ENCODE measurements at places on chromosomes 12 and 14.

DNA sequence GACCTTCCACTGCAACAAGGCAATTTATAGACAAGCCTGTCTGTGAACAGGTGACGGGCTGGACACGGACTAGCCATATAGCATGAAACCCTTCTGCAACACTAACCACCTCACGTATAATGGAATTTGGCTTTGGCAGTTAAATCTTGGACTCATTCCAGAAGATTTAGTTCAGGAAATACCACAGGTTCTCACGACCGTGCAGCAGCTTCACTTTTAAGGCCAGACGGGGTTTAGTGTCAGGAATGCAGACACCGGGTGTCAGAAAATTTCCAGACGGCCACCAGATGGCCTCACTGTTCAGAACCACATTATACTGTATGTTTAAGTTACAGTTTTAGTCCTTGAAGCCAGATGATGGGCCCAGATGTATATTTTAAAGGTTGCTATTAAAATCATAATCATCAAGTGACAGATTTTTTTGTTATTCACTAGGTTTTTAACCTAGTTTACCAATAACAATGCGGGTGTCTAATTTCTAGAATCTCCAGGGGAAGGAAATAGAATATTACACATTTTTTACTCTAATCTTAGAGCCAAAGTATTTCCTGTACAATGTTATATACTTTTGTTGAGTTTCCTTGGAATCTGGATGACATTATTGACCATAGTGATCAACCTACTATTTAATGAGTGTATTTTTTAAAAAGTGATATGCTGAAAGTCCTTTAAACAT is 90.5 kb upstream of the TMPO start:
- no peak for DNase-seq

DNA sequence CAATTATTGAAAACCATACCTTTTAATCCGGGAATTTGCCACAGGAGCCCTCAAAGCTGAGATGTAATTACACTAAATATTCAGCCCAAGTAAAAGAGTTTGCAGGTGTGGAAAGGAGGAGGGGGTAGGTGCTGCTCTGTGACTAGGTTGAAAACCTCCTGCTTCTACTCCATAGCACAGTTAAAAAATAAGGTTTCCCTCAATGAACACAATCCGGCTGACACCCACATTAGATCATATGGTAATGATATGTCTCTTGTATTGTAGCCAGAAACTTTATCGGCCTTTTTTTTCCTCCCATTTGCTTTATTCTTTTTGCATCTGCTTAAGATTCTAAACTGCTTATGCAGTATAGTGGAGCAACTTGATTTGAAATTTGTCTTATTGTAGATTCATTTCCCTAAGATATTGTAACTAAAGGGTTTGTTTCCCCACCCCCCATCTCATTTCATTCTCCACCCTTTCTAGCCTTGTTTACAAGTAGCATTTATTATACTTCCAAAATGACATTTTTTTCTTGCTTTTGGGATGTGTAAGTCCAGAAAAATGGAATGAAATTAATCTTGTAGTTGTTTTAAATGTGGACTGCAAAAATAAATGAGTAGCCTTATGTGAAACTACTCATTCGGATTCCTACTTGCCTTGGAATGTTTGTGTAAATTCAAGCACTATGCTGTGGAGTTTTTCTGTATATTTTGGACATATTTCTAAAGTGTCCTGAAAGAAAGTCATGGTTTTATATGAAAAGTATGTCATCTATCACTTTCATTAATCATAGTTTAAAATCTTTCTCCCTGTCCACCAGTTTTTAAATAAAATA is at the start of gene DCN:
Gene DCN (minus strand): TSS at position 182 of the 820 bp plus-strand sequence. CDS start 4,265 bp downstream, outside the sequence.
- DNase-seq, result no peak

DNA sequence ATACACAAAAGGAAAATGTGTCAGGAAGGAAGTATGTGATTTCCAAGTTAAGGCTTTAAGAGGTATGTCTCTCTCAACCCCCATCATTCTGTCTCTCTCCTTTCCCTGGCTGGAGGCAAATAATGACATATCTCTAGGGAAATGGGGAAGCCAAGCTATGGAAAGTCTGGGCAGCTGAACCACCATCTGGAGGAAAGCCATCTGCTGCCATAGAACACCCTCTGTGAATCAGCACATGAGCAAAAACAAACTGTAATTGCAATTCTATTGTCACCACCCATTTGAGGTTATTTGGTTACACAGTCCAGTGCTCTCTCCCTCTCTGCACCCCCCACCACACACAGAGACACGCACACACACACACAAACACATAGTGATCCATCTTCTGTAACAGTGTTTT is 766.2 kb downstream of the FLRT2 start:
- DNase-seq, result no peak

DNA sequence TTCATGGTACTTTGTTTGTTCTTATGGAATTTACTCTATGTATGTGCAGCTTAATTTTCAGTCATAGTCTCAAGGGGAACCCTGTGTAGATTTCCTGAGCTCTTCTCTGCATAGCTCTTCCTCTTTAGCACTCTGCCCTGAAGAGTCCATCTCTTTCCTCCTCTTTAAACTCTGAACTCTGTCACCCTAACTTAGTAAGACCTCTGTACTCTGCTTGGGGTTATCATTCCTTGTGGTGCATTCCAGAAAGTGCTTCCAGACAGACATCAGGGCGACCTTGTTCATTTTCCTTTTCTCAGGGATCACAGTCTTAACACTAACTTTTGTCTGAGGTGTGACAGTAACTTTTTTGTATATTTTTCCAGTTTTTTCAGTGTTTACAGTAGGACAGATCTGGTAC is 179.3 kb downstream of the RAD51B start:
- DNase-seq, result no peak

GRCh38 chr12:119615518-119616475 is 22.2 kb downstream of the TMEM233 start:
- DNase-seq, result no peak

DNA sequence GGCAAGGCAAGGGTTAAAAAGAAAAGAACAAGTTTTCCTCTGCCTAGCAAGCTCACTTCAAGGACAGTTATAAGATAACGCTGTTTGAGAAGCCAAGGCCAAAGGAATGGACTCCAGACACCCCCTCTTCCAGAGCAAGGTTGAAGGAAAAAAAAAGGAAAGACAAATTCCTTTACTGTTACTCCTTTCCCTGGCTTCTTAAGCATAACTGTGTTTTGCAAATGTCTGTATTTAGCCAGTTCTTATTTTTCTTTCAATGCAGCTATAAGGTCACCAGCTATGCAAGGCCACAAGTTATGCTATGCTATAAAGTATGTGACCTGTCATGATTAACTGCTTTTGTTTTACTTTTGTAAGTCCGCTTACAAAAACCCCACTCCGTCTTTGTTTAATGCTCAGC is 26.6 kb downstream of the ZNF410 start:
- DNase-seq, result no peak

GRCh38 chr14:78248501-78249090 is 78.4 kb downstream of the NRXN3 start:
- DNase-seq, result no peak

DNA sequence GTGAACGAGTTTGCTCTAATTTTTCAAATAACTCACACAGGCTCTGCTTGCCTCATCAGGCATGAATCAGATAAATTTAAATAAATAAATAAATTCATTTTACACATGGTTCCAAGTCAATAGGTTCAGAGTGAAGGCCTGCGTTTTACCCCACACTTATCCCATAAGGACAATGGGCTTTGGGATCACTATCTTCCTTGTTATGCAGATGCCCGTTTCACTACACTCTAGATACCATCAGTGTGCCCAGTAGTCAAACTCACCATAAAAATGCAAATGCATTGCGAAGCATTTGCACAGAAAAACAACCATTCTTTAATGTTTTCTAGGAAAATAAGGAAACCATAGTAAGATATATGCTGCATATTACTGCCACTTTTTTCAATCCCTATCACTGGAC is 155.9 kb upstream of the CCDC196 start:
- no peak for DNase-seq

- no peak for DNase-seq
These were observed 34.2 kb upstream of the RNASE1 start for GRCh38 chr14:20836668-20837338.

DNA sequence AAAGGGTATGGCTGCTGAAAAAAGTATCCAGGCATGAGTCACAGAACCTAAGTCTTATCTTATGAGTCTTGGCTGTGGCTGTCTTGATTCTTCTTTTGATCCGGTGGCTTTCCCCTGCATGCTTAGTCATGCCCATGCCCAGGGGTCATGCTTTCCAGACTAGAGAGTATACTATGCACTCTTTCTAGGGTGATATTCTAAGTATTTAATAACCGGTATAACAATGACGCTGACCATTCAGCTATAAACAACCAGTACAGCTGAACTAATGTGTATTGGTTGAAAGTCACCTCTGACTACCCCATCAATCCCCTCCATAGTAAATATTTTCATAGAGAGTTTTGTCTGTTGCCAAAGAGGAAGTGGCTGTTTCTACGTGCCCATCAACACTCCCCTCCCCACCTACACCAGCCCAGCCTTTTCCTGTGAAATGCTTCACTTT is 34.7 kb upstream of the NRXN3 start:
- no peak for DNase-seq

GRCh38 chr14:38255673-38256532 is at the start of gene CLEC14A:
CLEC14A (minus strand) TSS chr14:38256093; CDS start chr14:38256022, 71 bp downstream.
- no peak for DNase-seq

- no peak for DNase-seq
These were observed 358.6 kb downstream of the DUSP6 start for GRCh38 chr12:88993651-88994050.

GRCh38 chr12:14416658-14417057 is 51.2 kb downstream of the ATF7IP start:
- DNase-seq, result no peak

GRCh38 chr14:54105406-54105805 is 148.8 kb upstream of the BMP4 start:
- DNase-seq, result no peak

DNA sequence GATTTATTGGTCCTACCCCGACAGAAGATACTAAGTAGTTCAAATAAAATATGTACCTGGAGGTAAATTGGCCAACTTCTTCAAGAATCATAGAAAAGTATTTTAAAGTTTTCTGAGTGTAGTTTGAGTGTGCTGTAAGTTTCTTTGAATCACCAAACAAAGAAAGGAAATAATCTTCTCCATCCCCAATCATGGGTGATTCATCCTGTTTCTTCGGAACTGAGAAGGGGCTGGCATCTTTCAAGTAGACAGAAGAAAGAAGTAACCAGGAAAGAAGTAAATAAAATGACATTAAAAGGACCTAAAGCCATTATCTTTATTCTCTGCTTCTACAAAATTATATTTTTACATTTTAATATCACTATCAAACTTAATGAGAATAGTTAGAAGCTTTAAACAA is 6.8 kb downstream of the LMNTD1 start:
- DNase-seq, result no peak

- no peak for DNase-seq
These were observed 39.8 kb downstream of the TMEM63C start for GRCh38 chr14:77221241-77221871.

DNA sequence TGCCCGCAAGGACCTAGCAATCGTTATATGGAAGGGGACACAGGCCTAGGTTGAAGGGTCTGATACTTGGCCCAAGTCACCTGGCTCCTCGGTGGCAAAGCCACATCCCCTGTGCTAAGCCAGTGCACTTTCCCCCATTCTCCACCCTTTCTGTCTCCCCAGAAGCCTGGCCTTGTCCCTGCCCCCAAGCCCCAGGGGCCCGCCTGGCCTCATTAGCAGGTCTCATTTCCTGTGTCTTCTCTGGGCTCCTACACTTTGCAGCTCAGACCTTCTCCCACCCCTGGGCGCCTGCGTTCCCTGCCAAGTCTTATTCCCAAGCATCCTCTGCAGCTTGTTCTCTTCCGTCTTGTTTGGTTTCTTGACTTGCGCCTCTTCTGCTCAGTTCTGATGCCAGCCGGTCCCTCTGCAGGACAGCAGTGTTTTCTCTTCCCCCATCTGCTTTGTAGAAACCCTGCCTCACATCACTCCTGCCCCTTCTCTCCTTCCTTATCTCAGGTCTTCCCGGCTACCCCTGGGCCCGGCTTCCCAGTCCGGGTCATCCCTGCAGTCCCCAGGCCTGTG is 66.7 kb downstream of the SLC24A4 start:
- DNase-seq, result no peak

DNA sequence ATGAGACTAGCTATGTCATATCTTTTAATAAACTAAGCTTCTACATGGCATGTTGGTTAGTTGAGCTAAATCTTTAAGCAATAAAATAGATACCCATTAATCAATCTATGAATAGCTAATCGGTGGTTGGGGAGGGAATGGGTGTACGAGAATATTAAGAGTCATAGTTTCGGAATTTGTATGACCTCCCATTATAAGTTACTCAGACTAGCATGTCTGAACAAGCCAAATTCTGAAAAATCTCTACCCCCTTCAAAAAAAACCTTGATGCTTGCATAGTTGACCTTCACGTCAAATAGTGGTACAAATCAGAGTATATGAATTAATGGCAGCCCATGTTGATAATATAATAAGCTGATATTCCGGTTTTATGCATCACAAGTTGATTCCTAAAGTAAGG is 60.0 kb downstream of the PLEKHG7 start:
- DNase-seq, result no peak

GRCh38 chr14:38211255-38211735 is 3.6 kb downstream of the SSTR1 start:
- no peak for DNase-seq

DNA sequence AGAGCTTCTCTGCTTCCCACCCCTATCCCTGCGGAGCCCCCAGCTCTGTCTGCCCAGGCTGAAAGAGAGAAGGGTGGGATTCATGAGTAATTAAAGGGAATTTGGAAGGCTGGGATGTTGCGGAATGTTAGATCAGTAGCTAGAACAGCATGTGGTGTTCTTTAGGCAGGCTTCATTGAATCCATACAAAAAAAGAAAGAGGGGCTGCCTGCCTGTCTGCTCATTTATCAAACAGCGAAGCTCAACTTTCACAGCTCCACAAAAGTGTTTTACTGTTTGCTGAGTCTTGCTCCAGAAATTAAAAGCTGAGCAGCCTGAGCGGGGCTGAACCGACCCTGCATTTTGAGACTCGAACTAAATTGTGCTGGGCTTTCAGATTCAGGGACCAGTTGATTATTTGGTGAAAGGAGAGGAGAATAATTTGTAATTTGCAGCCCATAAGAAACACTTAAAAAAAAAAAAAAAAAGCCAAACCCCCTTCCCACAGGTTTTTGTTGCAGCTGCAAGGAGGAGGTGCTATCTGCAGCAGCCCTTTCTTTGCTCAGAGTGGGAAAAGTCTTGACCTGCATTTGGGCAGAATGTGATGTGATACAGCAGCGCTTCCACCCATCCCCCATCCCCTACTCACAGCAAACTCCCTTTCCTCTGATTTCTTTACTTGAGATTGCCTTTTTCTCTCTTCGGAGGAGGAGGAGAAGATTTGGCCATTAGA is 89.7 kb downstream of the RFX4 start:
- no peak for DNase-seq

- no peak for DNase-seq
These were observed 15.2 kb downstream of the ITPK1 start for GRCh38 chr14:93100570-93100969.

DNA sequence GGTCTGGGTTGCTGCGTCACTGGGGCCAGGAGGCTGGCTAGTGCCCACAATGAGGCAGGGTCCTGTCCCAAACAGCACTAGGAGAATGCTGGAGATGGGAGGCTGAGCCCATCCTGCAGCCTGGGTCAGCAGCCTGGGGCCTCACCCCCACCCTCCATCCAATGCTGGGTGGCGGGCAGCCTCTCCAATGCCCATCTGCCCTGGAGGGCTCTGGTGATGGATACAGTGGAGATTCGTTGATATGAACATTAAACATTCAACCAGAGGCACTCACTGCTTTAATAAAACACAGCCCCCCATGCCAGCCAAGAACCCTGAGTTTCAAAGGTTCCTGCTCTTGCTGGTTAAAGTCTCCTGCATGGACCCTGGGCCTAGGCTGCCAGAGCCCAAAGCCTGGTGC is 19.5 kb upstream of the HHIPL1 start:
- DNase-seq, result no peak

- DNase-seq, result no peak
These were observed 64.4 kb downstream of the IQSEC3 start for GRCh38 chr12:131008-131407.

GRCh38 chr14:33808187-33808586 is 142.7 kb downstream of the EGLN3 start:
- DNase-seq, result no peak

Data from stimulated activated CD4-positive, alpha-beta T cell treated with anti-CD3 and anti-CD28 coated beads, Interleukin-1b, Interleukin-23, amount 100 ng/mL, for 1 hour (primary cell).